Stimulated activated CD4-positive, alpha-beta T cell treated with anti-CD3 and anti-CD28 coated beads, Interleukin-1b, Interleukin-23, amount 100 ng/mL, for 24 hours (primary cell): ENCODE measurements at places on chromosomes 13 and 19.

GRCh38 chr19:13712767-13713201, 51.5 kb upstream of the MRI1 start:
- no peak for DNase-seq

GRCh38 chr19:7988307-7988706, 17.1 kb downstream of the ELAVL1 start:
- no peak for DNase-seq

GRCh38 chr13:87590518-87590917, 80.7 kb upstream of the SLITRK5 start:
- DNase-seq: no peak

- no peak for DNase-seq
These were observed 35.6 kb downstream of the ATP11A start for GRCh38 chr13:112725346-112726015.

DNA sequence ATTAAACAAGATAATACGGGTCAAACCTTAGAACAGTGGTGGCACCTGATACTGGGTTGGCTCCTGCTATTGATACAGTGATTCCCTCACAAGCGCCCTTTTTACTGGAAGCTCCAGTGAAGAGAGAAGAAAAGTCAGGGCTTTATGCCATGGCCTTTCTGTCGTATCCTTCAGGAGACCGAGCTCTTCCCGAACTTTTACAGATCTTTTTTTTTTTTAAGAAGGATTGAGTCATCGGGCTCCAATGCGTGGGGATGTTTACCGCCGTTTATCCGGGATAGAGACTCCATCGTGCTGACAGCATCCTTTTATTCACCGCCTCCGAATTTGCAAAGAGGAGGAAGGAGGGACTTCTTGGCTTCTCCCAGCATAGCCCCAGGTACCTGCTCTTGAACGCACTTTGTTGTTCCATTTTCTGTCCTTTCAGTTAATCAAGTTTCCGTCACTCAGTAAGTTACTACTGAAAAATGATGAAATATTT, 574 bp downstream of the ZNF227 start:
- no peak for DNase-seq

- no peak for DNase-seq
These were observed 11.3 kb downstream of the C19orf25 start for GRCh38 chr19:1467490-1468273.

DNA sequence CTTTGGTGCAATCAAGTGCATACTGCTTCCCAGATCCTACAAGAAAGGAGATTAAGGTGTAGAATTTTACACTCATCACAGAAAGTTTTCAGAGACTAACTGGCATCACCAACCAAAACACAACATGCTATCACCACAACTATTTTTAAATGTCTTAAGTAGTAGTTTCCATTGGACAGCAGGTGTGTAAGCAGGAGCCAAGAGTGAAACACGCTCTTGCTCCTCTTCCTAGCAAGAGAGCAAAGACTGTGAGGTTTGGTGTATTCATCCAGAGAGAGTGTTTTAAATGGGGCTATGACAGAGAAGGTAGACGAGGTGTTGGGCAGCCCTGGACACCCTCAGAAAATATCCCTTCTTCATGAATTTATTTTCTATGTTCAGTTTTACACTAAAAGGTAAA, 12.5 kb upstream of the LILRA4 start:
- no peak for DNase-seq

DNA sequence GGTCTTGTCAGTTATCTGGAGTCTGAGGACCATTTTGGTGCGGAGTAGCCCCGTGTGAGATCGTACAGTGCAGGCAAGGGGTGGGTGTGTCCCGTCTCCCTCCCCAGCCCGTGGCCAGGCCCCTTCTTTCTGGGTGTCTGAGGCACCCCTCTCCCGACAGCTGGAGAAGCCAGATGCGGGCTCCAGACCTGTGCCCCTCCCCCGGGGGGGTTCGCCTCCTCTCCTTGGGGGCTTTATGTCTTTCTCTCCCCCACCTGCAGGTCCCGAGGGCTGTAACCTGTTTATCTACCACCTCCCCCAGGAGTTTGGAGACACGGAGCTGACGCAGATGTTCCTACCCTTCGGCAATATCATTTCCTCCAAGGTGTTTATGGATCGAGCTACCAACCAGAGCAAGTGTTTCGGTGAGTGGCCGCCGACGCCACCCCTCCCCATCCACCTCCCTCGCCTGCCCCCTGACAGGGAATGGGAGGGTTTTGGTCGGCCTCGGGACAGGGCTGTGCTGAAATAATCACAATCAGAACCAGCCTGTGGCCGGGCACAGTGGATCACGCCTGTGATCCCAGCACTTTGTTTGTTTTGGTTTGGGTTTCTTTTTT, 65.6 kb downstream of the CELF5 start:
- no peak for DNase-seq

DNA sequence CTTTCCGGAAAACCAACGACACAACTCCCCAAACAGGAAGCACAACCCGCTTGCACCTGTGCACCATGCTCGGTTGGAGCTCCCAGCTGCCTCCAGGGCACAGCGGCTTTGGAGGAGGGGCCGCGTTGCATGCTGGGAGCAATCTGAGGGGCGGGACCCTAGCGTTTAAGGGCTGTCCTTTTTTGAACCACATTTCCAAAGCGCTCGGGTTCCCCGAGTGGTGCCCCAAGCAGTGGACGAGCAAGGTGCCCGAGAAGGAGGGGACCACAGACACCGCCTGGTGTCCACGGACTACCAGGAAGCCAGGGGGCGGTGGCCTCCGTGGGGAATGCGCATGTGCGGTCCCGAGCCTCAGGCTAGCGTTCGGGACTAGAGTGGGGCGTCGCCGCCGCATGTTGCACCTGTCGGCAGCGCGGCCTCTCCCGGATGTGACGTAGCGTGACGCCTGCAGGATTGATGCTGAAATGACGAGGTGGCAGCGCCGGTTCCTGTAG, 11.9 kb upstream of the ZNF57 start:
- no peak for DNase-seq

DNA sequence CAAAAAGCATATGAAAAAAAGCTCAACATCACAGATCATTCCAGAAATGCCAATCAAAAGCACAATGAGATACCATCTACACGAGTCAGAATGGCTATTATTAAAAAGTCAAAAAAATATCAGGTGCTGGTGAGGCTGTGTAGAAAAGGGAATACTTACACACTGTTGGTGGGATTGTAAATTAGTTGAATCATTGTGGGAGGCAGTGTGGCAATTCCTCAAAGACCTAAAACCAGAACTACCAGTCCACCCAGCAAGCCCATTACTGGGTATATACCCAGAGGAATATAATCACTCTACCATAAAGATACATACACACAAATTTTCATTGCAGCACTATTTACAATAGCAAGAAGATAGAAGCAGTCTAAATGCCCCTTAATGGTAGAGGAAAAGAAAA, 529.9 kb downstream of the SLITRK1 start:
- DNase-seq: no peak

DNA sequence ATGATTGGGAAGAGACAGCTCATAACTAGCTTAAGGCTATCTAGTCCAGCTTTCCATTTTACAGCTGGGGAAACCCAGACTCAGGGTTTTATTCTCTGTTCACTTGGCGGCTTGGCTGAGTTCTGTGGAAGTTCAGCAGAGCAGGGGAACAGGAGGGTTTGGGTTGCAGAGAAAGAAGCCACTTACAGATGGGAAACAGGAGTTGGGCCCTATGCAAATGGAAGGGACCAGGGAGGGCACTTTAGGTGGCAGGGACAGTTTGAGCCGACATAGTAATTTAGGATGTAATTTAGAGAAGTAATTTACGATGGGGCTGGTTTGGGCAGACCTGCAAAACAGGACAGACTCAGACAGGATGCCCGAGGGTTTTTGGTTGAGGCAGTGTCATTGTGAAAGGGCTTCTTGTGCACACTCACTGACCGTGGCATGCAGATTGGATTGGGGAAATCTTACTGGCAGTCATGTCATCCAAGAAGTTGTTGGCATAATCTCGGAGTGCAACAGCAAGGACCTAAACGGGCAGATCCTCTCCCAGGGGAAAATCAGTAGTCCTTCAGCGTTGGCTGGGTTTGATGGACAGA, 47.3 kb upstream of the GPR183 start:
- no peak for DNase-seq

- DNase-seq: no peak
These were observed 398.8 kb downstream of the DLEU7 start for GRCh38 chr13:50444726-50445125.

DNA sequence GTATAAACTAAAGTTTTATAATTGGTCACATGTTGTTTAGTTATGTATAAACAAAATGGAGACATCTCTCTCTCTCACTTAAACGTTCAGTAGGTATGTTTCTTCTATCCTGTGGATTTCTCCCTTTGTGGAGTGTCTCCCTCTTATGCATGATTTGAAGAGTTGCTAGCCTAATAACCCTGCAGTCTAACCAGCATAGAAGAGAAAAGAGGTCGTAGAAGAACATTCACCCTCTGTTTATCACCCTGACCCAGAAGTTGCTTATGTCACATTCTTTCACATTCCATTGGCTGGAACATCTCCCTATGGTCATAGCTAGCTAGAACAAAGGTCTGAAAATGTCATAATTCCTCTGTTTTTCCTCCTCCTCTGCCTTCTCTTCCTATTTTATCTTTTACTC, 176.8 kb upstream of the PCDH20 start:
- no peak for DNase-seq

DNA sequence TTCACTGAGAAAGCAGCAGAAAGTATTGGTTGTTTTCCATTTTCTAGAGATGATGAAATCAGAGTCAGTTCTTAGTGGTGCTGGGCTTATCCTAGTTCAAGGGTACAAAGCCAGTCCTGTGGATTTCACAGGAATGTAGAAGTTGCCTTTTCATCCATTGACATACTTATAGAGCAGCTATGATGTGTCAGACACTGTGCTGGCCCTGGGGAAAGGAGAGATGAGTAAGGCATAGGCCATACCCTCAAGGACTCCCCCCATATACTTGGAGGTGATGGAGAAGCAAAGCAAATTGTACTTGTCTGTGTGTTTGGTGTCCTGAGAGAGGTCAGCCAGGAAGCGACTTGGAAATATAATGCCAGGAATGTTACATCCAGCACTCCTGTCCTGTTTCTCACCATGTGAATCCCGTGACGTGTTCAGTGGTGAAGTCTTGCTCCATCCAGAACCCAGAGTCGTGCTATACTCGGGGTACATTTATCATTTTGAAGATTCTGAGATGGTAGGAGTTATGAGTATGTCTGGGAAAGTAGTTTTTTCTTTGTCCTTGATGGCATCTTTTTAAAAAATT, 22.6 kb downstream of the ERCC5 start:
- DNase-seq: no peak

DNA sequence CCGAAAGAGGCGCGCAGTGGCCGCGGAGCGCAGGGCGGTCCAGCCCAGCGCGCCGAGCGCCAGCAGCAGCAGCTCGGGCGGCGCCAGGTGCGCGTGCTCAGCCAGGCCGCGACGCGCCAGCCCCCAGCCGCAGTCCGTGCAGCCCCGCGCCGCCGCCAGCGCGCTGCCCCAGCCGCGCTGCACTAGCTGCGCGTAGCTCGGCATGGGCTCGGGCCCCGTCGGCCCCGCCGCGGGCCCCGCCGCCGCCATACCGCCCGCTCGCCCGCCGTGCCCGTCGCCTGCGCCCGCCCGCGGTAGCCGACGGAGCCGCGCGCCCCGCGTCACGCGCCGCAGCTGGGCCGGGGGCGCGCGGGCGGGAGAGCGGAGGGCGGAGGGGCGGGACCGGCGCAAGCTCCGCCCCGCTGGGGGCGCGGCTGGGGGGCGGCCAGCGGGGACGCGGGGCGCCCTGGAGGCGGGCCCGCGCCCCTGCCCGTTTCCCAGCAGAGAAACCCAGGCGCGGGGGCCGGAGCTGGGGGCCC, at the start of gene CERS1:
CERS1 (minus strand) TSS at position 335 of the 518 bp plus-strand sequence; CDS start at position 249, 86 bp downstream.
- DNase-seq: no peak

- no peak for DNase-seq
These were observed 5.4 kb downstream of the RSPH6A start for GRCh38 chr19:45809643-45810159.

GRCh38 chr19:12090807-12091206, 26.3 kb downstream of the ZNF844 start:
- DNase-seq: peak; percentile 56

- DNase-seq: peak; percentile 19
These were observed at the start of gene IL17D for GRCh38 chr13:20702915-20703779. TSS of gene IL17D (plus strand) at chr13:20703699. CDS start at chr13:20704002, 303 bp downstream.

GRCh38 chr19:3294080-3294850, 69.8 kb downstream of the CELF5 start:
- DNase-seq: no peak

- no peak for DNase-seq
These were observed 441.4 kb downstream of the PCDH20 start for GRCh38 chr13:60974296-60974695.

DNA sequence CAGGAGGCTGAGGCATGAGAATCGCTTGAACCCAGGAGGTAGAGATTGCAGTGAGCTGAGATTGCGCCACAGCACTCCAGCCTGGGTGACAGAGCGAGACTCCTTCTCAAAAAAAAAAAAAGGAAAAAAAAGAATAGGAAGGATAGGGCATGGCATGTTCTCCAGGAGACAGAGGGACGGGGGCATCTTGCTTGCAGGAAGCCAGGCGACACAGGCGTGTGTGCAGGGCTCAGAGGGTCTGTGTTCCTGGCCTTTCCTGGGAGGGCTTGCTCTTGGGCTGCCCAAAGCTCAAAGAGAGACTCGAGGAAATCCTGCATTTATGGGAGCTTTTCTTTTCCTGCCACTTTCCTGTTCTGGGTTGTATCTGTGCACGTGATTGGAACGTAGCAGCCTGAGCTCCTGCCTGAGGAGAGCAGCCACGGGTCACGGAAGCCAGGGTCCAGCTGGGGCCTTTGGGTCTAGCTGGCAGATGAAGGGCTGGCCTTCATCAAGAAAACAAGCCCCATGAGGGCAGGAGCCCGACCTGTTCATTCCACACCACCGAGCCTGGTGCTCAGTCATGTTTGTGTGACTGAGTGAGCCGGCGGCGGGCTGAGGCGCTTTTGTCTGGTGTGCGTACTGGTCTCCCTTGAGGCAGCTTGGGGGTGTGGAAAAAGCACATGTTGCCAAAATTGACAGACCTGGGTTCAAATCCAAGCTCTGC, 44.5 kb downstream of the CAPN12 start:
- DNase-seq: no peak

- no peak for DNase-seq
These were observed 29.4 kb upstream of the TFDP1 start for GRCh38 chr13:113555141-113555540.

DNA sequence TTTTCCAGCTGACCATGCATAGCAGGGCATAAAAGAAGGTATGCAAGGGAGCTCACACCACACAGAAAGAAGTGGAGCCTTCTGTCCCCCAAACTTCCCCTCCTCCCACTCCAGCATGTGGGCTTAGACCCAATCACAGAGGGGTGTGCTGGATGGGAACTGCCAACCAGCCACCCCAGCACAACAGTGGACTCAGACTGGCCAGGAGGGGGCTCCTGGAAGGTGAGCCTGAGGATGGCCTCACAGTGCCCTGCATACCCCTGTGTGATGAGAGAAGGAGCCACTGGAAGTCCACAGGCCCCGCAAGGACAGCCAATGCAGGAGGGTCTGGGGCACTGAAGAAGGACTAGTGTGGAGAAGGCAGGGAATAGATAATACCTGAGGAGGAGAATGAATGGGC, 106.9 kb upstream of the SERP2 start:
- DNase-seq: no peak
